ENCODE measurements at places on chromosomes 4 and X. TPM values are rescaled to one million over a fixed set of nuclear protein-coding genes. Genes with fewer than 3 reads are reported as not detected.

GRCh38 chrX:101368800-101369199, 17.2 kb downstream of the BTK start:
- no peak for DNase-seq

The CITED1 gene
- total RNA-seq: 0.40 TPM

DNA sequence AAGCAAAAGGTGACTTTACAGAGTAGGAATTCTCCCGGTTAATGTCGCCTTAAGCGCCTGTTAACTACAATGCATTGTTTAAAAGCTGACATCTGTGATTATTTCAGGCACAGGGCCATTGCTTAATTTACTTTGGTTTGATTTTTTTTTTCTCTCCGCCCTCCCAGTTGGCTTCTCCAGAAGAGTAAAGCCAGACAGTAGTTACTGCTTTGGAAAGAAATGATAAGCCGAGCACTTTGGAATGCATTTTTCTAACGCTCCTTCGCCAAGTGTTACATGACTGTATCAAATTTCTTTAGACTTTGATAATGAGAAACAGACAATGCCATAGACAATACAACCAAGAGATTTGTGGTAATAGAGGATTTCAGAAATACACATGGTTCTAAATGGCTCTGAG, 383.0 kb upstream of the TENM3 start:
- no peak for DNase-seq

DNA sequence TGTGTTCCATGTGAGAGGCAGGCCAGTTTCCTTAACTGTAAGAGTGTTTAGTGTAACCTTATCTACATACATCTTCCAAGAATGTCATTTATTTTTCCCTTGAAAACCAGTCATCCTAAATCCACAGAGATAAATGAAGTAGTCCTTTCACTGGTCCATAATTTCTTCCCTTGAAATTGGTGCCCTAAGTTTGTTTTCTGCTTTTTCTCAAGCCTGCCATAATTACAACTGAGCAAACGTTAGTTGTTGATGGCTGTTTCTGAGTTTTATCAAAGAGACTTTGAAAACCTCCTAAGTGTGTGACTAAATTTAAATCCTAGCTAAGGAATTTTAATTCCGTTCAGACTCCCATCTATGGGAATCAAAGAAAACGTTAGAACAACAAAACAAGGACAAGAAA, 3.6 kb upstream of the TDO2 start:
- no peak for DNase-seq
